ENCODE measurements at places on chromosomes 11 and 22.

DNA sequence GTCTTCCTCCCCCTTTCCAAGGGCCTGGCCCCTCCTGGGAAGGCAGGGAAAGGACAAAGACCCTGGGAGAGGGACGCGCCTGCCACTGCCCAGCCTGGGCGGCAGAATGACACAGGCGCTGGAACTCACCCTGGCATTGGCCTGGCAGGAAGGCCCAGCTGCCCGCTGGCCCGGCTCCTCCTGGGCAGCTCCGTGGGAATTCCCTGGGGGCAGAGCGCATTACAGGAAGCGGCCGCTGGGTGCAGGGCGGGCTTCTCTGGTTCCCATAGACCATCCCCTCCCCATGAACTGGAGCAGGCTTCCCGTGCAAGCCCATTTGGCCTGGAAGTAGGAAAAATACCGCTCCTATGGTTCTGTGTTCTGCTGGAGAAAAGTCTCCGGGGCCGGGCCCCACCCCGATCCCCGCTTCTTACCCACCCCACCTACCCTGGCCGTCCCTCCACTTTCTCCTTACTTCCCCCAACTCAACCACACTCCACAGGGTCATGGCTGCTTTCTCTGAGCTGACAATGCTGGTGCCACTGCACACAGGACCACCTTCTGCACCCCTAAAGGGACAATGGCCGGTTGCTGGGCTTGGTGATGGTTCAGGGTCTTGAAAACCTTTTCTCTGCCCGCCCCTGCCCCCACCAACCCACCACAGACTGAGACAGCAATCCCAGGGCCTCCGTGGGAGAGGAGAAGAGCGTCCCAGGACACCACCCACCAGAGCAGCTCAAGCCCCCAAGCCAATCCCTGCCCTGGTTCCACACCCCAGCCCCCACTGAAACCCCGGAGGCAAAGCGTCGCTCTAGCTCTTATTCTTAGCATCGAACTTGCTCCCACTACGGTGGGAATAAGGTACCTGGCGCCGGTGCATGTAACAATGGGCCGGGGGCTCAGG lies 58.9 kb downstream of the LINC01488 start:
- no peak for DNase-seq

GRCh38 chr11:77172666-77172982 lies 44.6 kb downstream of the MYO7A start:
- no peak for DNase-seq

- DNase-seq, result peak; percentile 35
Observed at GRCh38 chr22:37186228-37186996, 1.6 kb downstream of the C1QTNF6 start.

DNA sequence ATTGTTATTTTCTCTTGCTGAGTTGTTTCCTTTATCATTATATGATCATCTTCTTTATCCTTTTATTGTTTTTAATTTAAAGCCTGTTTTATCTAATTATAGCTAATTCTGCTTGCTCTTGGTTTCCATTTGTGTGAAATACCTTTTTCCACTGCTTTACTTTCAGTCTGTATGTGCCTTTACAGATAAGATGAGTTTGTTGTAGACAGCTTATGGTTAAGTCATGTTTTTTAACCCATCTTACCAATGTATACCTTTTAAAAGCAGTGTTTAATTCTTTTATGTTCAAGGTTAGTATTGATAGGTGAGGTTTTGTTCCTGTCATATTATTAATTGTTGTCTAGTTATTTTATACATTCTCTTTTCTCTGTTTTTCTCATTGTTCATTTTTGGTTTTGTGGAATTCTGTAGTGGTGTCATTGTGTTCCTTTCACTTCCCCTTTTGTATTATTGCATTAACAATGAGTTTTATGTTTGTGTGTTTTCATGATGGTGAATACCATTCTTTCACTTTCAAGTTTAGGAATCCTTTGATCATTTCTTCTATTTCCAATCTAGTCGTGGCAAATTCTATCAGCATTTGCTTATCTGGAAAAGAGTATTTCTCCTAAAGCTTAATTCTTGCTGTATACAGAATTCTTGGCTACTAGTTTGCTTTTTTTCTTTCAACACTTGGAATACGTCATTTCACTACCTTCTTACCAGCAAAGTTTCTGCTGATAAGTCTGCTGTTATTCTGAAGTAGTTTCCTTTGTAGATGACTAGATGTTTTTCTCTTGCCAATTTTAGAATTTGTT lies 21.8 kb downstream of the OR5AN1 start:
- DNase-seq, result no peak

- no peak for DNase-seq
Observed at GRCh38 chr11:64900263-64900678, 16.7 kb downstream of the ATG2A start.

GRCh38 chr11:112793416-112793815 lies 167.8 kb upstream of the NCAM1 start:
- no peak for DNase-seq

- DNase-seq, result no peak
Observed at GRCh38 chr11:62811659-62812058, 6.4 kb upstream of the NXF1 start.

GRCh38 chr22:24685531-24686190 lies 82.7 kb downstream of the GGT1 start:
- DNase-seq, result no peak

DNA sequence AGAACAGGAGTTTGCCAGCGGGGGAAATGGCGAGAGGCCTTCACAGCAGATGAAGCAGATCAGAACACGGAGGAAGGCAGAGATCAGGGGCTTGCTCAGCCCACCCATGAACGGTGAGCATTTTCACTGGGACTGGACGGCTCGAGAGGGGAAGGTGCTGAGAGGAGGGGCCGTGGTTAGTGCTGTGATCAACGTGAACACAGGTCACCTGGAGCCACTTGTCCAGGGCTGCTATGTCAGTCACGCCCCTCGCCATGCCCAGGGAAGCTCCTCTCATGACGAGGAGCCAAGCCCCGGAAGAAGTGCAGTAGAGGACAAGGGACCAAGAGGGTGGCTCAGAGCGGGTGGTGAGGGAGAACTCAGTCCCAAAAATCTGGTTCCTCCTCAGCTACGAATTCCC lies 7.0 kb downstream of the PLA2G6 start:
- no peak for DNase-seq

- no peak for DNase-seq
Observed at GRCh38 chr22:30743257-30744020, 48.8 kb downstream of the OSBP2 start.

GRCh38 chr11:28323621-28324020 lies 215.4 kb downstream of the METTL15 start:
- DNase-seq, result no peak

- DNase-seq, result peak; percentile 31
Observed at GRCh38 chr11:126561327-126561893, 205.9 kb downstream of the ST3GAL4 start.

- DNase-seq, result no peak
Observed at GRCh38 chr11:47659276-47659675, 16.9 kb upstream of the MTCH2 start.

GRCh38 chr11:118060081-118060661 lies 16.7 kb upstream of the TMPRSS4 start:
- no peak for DNase-seq

GRCh38 chr11:3626250-3626960 lies 15.4 kb downstream of the ART5 start:
- DNase-seq, result no peak

DNA sequence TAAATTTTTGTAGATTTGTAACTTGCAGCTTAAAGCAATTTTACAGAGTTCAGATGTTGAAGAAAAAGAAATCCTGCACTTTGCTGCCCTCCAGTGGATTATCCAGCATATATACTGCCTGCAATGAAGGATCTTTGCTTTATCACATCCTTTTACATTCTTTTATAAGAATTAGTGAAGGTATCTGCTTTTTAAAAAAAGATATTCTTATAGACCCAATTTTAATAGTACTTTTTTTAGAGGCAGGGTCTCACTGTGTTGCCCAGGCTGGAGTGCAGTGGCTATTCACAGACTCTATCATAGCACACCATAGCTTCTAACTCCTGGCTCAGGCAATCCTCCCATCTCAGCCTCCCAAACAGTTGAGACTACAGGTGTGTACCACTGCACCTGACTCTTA lies 60.7 kb downstream of the TTC17 start:
- peak; percentile 20 for DNase-seq

DNA sequence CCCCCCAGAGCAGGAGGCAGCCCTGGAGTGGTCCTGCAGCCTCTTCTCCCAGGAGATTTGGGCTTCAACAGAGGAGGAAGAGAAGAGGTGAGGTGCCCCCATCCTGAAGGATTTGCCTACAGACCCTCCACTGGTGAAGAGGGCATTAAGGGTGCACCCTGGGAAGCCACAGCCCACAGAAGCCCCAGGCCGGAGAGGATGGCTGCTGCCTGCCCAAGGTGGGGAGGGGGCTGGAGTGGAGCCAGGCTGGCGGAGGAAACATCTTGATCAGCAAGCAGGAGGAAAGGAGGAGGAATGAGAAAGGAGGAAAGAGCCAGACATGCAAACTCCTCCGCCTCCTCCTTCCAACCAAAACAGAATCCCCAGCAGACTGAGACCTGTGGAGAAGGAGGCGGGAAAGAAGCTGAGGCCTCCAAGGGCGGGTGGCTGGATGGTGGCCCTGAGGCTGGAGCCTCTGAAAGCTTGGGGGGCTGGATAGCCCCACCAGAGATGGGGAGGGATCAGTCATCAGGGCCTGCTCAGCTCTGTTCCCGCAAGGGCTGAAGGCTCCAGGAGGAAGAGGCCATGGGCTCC lies 31.3 kb downstream of the ARRB1 start:
- DNase-seq, result no peak

GRCh38 chr11:74449369-74449931 lies 17.9 kb downstream of the KCNE3 start:
- peak; percentile 64 for DNase-seq

- DNase-seq, result peak; percentile 59
Observed at GRCh38 chr11:75706260-75706729, 11.3 kb upstream of the MOGAT2 start.

- no peak for DNase-seq
Observed at GRCh38 chr22:17878941-17879340, 104.7 kb upstream of the BID start.

DNA sequence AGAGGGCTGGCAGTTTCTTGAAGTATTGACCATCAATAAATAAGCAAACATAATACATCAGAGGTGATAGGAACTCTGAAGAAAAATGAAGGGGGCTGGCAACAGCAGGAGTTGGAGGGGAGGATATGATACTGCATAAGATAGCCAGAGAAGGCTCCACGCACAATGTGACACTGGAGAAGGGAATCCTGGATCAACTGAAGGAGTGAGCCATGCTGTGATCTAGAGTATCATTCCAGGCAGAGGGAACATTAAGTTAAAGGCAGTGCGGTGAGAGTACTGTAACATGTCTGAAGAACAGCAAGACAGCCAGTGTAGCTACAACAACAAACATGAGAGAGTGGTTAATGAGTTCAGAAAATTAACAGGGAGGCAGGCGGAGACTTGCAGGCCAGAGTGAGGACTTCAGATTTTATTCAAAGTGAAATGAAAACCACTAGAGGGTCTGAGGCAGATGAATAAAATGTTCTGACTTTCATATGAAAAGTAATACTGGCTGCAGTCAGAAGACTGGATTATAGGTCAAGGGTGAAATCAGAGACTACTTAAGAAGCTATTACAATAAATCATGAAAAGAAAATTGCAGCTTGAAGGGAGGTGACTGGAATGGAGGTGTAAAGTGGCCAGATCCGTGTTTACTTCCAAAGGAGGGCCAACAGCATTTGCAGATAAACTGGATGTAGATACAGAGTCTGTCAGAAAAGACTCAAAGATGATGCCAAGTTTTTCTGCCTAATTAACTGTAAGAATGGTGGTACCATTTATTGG lies 49.4 kb downstream of the RRAS2 start:
- no peak for DNase-seq

DNA sequence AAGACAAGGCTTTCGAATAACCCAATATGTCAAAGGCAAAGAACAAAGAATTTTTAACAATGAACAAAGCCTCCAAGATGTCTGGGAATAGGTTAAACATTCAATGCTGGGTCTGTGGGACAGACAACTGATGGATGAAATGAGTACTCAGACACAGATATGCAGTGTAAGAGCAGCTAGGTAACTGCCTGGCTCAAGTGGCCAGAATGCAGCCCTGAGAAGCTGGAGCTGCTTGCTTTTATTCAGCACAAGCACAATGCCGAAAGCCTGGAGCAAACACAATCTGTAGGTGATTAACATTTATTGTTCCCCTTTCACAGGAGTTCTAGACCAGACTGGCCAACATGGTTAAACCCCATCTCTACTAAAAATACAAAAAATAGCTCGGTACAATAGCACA lies 24.0 kb downstream of the GLYAT start:
- DNase-seq, result no peak

DNA sequence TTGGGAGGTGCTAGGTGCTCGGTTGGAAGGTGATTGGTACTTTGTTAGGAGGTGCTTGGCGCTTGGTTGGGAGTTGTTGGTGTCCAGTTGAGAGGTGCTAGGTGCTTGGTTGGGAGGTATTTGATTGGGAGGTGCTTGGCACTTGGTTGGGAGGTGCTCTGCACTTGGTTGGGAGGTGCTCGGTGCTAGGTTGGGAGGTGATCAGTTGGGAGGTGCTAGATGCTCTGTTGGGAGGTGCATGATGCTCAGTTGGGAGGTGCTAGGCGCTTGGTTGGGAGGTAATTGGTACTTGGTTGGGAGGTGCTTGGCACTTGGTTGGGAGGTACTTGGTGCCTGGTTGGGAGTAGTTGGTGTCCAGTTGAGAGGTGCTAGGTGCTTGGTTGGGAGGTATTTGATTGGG lies 40.2 kb downstream of the LRP5 start:
- no peak for DNase-seq

DNA sequence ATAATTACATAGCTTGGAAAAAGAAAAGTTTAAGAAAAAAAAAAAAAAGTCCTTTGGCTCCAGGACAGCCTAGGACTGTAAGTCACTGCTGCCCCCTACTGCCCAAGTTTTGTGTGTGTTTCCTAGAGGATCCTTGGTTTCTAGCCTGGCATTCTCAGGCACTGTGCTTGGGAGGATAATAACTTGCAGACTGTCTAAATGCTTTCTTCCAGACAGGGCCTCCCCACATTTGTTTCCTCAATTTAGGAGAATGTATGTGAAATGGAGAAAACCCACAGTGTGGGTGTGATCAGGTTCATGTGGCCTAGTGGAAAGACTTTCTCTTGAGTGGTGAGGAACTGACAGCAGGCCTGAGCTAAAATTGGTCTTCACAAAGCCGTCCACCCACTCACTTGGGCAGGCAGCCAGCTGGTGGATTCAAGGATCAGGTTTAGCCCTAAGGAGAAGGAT lies 191.0 kb downstream of the NAV2 start:
- DNase-seq, result peak; percentile 79

- no peak for DNase-seq
Observed at GRCh38 chr11:14975252-14975587, 3.1 kb upstream of the CALCA start.

- no peak for DNase-seq
Observed at GRCh38 chr11:11839718-11840117, 2.1 kb upstream of the USP47 start.

All from fibroblast of the conjunctiva (primary cell).